Esophagus mucosa (tissue), 1 donor: ENCODE measurements at places on chromosomes 1 and 21.

DNA sequence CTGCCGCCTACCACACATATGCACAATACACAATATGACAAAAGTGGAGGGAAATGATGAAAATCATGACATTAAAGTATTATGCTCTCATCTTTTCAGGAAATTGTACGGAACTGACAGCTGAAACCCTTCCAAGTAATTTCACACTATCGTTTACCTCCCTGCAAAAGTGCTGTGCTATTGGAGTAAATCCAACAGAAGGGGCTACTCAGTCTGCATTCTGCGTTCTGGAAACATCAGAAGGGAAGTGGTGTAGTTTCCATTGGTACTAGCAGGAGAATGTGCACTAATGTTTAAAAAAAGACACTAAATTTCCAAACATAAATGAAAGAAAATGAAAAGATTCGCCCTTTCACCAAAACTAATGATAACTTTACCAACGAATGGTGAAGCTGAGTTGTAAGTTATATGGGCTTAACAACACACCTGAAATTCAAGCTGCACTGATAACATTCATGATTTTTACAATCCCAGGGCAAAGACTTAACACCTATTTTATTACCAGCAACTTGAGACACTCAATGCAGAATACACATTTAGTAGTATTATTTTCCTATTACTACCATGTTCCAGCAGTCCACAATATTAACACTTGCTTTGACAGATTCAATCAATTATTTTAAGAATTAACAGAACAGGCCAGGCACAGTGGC is 3.2 kb downstream of the DENND1B start:
- no peak for ATAC-seq

DNA sequence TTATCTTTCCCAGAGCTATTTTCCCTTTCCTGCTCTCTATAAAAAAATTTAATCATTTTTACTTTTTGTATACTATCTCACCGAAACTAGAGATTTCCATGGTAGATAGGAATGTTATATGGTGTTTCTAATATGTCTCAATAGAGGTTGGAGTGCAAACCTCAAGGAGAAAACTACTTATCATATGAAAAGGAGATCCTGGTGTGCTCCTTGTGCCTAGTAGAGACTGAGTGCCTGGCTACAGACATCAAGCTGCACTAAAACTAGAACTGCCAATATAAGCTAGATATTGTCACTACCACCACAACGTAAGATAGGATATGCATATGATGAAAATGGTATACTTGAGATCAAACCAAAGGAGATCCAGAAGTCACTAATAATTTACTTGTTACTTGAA is 67.0 kb downstream of the RGS18 start:
- no peak for ATAC-seq

- no peak for ATAC-seq
These were observed 10.6 kb downstream of the ZBTB17 start for GRCh38 chr1:15965228-15965767.

DNA sequence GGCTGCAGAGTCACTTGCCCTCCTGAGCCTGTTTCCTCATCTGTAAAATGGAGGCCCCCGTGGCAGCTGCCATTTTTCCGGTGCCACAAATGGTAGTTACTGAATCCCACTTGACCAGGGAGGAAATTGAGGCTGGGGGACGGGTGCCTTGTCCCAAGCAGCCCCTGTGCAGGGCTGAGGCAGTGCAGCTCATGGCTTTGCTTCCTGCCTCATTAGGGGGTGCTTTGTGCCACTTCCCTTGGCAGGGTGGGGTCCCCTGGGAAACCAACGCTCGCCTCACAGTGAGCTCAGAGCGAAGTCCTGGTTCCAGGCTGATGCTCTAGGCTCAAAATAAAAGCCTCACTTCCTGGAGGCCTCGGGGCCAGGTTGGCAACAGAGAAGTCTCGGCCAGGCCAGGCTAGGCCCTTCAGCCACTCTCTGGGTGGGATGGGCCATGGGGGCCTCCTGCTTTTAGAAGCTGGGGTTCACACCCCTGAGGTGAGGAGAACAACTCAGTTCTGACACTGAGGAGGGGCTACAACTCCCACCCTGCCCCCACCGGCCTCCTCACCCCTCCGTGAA is 6.8 kb downstream of the LAPTM5 start:
- peak; percentile 40 for ATAC-seq

- no peak for ATAC-seq
These were observed 82.3 kb downstream of the SSBP3 start for GRCh38 chr1:54323921-54324250.

- no peak for ATAC-seq
These were observed 42.2 kb upstream of the WASF2 start for GRCh38 chr1:27531959-27532685.

- no peak for ATAC-seq
These were observed 100.2 kb downstream of the SPATA46 start for GRCh38 chr1:162276493-162276892.

DNA sequence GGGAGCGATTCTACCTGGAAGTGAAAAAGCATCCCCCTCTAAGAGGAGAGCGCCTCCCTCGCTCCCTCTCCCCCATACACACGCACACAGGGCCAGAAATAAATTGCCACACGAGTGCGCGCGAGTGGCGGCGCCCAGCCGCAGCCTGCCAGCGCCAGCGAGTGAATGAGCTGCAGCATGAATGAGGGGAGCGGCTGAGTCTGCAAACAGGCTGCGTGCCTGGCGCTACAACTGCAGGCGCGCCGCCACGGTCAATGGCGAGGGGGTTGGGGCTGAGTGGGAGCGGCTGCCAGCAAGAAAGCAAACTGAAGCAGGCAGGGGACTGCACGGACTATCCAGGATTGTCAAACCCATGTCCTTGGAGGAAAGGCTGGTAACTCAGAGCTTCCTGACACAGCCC is 2.2 kb downstream of the CAMK1G start:
- ATAC-seq: peak; percentile 76

- ATAC-seq: no peak
These were observed 190.2 kb upstream of the LYPLAL1 start for GRCh38 chr1:218983433-218983832.

GRCh38 chr1:25671929-25672328 is 55.3 kb downstream of the MAN1C1 start:
- no peak for ATAC-seq

GRCh38 chr1:50208315-50208714 is 99.6 kb downstream of the ELAVL4 start:
- no peak for ATAC-seq

DNA sequence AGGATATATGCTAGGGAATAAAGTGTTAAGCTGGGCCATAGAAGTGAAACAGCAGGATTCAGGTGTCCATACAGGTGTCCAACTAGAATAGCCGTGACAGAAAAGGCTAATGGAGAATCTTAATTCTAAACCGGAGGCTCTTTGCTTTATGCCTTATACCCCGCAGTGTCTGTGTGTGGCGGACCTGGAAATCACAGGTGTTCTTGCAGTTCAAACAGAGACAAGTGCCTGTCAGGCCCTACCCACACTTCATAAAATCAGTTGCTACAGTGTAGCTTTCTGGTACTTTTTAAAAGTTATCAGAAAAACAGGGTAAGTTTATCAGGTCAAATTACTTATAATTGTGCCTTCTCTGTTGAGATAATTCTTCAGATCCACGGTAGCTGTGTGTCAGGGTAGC is 293.9 kb downstream of the LRRC7 start:
- ATAC-seq: no peak

DNA sequence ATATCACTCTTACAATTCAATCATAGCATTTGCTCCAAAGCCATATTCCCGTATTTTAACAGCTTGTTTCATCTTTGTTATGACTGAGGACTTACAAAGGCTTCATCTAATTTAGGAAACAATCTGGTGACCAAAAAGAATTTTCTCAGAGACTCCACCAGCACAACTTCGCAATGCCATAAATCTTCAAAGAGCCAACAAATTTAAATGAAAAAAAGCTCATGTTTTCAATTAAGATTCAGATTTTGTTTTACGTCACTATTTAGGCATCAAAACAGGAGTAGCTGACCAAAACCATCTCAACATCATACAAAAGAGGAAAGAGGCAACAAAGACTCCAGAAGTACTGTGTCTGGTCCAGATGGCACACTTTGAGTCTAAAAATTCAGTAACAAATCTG is 373.3 kb downstream of the TTLL7 start:
- ATAC-seq: no peak

- ATAC-seq: peak; percentile 68
These were observed 14.4 kb downstream of the FHAD1 start for GRCh38 chr1:15261155-15262002.

DNA sequence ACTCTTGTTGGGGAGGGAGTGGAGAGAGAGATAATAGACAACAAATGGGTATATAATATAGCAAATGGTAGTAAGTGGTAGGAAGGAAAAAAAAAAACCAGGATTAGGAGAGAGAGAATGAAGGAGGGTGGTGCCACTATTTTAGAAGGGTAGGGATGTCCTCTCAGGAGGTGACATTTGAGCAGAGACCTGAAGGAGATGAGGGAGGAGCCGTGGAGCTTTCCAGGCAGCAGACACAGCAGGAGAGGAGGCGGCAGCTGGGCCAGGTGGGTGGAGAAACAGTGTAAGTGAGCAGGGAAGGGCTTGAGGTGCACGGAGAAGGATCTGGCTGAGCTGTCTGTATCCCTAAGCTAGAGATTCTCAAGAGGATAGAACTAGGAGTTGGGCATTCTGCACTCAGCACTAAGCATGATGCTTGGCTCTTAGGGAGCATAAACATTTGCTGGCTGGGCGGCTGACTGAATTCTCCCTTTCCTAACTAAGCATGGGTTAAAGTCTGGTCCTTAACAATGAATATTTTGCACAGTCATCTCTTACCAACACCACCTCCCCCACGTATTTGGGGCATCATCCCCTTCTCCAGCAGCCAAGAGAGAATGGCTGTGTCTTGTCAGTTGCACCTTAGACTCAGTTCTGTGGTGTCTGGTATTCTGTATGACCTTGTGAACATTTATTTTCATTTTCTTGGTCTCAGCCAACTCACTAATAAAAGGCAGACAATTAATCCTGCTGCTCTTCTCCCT is 27.6 kb upstream of the SARS1 start:
- no peak for ATAC-seq

DNA sequence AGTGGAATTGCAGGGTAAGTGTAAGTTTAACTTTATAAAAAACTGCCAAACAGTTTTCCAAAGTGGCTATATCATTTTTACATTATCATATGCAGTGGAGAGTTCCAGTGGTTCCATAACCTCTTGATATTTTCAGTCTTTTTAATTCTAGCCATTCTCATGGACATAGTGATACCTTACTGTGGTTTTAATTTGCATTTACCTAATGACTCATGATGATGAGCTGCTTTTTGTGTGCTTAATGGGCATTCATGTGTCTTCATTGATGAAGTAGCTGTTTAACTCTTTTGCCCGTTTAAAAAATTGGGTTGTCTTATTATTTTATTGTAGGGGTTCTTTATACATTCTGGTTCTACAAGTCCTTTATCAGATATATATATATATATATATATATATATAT is 29.4 kb downstream of the SNX27 start:
- no peak for ATAC-seq
